Sigmoid colon (tissue), 7 donors: ENCODE measurements at places on chromosomes 6 and 20. TPM values are rescaled to one million over a fixed set of nuclear protein-coding genes. Genes with fewer than 3 reads are reported as not detected.

DNA sequence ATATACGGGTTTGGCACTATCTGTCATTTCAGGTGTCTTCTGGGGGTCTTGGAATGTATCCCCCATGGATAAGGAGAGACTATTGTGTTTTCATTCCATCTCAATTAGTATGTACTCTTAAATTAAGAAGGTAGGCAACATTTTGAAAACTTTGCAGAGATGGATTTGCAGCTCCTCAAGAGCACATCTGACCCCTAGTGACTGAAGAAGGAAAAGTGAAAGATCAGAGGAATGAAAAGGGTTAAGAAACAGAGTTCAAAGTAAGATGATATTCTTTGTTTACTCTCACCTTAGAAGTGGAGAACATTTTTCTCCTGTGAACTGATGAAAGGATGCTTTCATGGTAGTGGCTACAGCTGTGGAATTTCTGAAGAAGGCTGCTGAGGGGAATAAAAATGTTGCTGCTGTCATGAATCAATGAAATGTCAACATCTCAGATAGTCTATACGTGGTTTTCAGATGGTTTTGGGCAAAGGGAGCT, 41.5 kb downstream of the SH3BGRL2 start:
- DNase-seq, result no peak

The TP53TG5 gene
- not detected for total RNA-seq

DNA sequence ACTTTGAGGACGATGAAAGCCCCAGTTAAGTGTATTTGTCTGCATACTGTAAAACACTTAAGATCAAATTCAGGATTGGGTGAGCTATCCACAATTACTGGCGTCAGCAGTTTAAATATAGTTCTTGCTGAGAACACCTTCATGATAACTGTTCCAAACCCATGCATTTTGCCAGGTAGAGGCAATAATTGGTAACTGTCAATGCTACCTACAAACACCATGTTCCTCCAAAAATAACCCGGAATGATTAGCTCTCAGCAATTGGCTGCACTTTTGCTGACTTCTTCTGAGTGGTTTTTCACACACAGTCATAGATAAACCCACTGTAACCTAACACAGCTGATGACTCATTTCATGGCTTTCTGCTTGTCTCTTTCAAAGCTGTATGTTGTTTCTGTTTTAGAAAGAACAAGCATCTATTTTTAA, 1358.6 kb upstream of the GJE1 start:
- no peak for DNase-seq

GRCh38 chr6:133447924-133448323, 206.8 kb downstream of the EYA4 start:
- no peak for DNase-seq
